Activated CD4-positive, alpha-beta memory T cell treated with anti-CD3 and anti-CD28 coated beads for 36 hours (primary cell): ENCODE measurements at places on chromosomes 4 and X.
A peak's percentile ranks its signal among the peaks of the same experiment; 100 is the strongest.

- DNase-seq = no peak
Observed at GRCh38 chr4:75976177-75976576, 14.6 kb downstream of the SDAD1 start.

DNA sequence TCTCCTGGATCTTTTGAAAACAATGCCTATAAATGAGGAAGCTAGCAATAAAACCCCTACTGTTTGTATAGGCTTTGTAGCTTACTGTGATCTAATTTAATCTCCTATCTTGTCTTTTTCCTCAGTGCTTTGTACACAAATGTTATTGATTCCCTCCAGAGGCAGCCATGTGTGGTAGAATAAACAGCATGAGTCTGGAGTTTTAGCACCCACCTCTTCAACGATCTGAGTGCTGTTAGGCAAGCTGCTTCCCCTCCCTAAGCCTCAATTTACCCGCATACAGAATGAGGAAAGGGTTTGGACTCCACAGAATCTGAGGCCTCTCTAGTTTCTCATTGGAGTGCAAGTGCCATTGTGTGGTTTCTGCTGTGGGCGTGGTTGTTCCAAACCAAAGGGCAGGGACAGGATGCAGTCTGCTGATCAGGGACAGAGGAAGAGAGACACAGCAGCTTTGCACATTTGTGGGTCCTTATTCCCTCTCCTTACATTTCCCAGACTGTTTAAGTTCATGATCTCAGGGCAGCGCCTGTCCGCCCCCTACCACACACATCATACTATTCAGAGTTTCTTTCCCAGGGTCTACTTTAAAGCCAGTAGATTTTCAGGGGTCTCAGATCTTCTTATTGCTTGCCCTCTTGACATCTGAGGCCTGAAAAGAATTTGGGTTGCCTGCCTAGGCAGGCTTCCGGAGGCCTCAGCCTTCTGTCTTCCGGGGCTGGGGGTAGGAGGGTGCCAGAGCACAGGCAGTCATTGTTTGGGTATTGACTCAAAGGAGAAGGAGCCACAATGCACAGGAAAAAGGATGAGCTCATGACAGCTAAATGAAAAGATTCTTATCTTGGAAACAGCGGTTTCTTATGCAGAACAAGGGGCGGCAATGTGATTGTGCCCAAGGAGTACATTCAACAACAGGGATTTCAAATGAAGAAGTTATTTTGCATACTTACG, 114.9 kb upstream of the TEX13D start:
- peak; percentile 78 for DNase-seq

DNA sequence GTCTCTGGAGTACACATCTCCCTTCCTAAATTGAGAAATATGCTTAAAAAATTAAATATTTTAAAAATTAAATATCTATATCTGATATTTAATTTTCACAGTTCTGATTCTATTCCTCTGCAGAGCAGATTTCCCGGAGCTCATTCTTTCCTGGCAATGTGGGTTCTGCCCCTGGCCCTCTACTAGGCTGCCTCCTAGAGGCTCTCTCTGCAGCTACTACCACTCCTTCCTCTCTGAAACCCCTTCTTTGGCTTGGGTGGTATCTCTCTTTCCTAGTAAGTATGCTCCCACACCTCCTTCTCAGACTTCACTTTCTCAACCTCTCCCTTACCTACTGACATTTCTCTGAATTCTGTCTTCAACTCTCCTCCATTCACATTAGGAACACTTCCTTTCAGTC, 45.3 kb downstream of the RPGR start:
- DNase-seq = no peak

DNA sequence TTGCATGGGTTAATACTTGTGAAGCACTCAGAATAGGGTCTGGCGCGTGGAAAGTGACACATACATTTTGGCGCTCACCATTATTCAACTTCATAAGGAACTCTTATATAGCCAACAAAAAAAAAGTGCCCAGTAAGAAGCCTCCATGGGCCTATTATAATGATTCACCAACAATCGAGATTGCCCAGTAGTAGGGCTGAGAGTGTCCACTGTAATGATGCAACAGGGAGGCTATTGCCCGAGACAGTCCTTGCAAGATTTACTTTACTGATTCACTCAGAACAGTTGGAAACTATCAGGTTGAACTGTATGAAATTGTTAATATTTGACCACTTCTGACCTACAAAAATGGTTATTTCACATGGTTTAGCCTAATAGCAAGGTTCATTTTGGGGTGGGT, 86.0 kb downstream of the PJA1 start:
- DNase-seq = no peak

GRCh38 chr4:35315419-35315818, 928.9 kb downstream of the ARAP2 start:
- no peak for DNase-seq

GRCh38 chr4:19241895-19242294, 1009.8 kb upstream of the SLIT2 start:
- no peak for DNase-seq

DNA sequence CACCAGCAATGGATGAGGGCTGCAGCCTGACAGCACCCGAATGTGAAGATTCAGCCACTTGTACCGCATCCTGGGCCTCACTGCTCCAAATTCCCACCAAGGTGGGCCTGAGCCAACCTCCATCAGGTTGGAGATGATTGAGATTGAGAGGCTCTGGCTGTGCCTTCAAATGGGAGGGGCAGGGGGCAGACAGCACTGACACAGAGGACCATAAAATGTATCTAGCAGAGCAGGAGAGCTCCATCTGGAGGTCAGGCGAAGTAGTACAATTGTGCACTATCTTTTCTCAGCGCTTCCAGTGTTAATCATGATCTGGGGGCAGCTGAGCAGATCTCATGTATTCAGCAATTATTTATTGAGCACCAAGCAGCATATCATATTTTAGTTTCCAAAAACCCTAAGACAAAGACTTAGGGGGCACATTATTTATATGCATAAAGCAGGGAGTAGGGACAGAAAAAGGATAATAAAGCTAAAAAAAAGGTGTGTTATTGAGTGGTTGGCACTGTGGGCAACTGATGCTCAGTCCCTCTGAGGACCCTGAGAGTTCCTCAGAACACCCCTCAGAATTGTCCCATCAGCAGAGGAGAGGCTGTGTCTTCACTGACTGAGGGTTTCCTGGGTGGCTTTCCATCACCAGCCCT, 31.6 kb upstream of the C1QTNF7 start:
- DNase-seq = peak; percentile 67

- DNase-seq = peak; percentile 74
Observed at GRCh38 chr4:48779095-48779997, 733 bp downstream of the FRYL start.

DNA sequence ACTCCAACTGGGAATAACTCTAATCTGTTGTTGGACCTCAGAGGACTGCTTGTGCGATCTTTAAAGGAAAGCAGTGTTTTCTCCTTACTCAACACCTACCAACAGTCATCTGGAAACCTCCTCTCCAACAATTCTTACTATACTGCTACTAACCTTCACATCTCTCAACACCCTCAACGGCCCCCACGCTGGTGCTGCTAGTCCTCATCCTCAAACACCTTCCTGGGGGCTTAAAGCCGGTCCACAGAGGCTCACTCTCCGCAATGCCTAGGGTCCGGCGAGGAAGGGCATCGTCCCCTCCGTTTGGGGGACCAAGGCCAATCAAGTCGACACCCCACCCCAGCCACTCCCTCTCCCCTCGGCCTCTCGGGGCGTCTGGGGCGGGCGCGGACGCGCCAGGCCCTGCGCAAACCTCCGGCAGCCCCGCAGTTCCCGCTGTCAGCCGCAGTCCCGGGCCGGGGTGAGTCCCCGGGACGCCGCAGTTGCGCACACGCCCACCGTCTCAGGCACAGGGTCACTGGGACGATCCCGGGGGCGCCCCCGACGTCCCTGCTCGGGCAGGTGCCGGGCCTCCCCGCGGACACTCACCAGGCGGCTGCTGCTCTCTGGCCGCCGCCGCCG, 418 bp downstream of the TAB3 start:
- DNase-seq = peak; percentile 57

DNA sequence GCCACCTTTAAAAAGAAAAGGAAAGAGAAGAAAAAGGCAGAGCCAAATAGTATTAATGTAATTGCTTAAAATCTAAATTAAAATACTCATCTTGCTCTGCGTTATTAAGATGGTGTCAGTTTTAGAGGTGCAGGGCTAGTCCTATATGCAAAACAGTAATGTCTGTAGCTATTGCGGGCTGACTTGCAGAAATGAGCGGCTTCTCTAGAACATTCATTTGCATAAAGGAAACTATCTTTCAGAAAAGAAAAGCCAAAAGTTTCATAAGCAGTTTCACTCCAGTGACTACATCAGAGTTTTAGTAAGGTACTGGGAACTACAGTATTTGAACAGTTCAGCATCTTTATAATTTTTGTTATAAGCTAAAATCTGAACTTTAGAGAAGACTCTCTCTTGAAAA, 6.0 kb downstream of the SMAD1 start:
- peak; percentile 44 for DNase-seq

GRCh38 chrX:109635146-109635545, 10.2 kb upstream of the KCNE5 start:
- DNase-seq = no peak

DNA sequence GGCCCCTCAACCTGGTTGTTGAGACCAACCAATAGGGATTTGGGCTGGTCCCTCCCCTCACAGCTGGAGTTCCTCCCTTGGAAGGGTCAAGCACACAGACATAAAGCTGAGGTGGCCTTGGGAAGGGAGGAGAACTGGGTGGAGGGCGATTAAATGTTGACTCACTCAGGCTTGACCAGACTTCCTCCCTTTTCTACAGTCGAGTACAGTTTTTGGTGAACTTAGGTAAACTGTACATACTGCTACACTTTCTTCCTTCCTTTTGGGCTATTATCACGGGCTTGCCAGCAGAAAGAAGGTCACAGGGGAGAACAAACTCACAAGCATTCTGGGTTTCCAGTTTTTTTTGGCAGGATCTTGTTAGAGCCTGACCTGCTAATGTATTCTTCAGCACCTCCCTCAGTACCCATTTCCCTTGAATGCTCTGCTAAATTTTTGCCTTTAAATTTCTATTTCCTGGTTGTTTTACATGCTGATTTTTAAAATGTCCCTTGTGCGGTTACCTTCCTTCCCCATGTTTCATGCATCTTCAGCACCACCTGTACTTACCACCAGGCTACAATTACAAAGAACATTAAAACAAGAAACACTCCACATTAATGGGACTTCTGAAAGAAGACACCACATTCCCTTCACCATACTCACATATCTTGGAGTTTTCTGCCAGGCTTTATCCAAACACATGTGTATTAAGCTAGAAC, 135.2 kb upstream of the RASGEF1B start:
- DNase-seq = no peak

GRCh38 chrX:119186763-119187162, 49.3 kb upstream of the PGRMC1 start:
- DNase-seq = no peak

- DNase-seq = no peak
Observed at GRCh38 chrX:8711401-8711800, 20.5 kb downstream of the ANOS1 start.

- DNase-seq = no peak
Observed at GRCh38 chr4:108427946-108428485, 192.4 kb upstream of the RPL34 start.

- DNase-seq = no peak
Observed at GRCh38 chr4:28427306-28428085, 1566.9 kb downstream of the STIM2 start.

DNA sequence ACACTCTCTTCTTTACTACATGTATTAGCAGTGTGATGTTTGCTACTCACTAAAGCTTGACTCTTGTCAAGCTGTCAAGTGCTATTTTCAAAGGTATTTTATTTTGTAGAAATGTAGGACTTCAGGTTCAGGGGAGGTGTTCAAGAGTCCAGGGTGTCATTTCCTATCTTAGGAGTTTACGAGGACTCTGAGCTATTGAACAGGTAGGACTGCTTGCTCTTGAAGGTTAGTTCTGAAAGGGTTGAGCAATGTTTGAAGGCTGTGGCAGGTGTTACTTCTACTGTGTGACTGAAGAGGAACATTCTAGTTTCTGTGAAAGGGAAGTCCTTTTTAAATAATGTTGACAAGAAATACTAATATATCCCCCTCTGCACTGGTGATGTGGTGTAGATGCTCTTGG, 1151.2 kb downstream of the PDHA2 start:
- DNase-seq = no peak

- DNase-seq = no peak
Observed at GRCh38 chrX:68498044-68498507, 775 bp upstream of the YIPF6 start.

DNA sequence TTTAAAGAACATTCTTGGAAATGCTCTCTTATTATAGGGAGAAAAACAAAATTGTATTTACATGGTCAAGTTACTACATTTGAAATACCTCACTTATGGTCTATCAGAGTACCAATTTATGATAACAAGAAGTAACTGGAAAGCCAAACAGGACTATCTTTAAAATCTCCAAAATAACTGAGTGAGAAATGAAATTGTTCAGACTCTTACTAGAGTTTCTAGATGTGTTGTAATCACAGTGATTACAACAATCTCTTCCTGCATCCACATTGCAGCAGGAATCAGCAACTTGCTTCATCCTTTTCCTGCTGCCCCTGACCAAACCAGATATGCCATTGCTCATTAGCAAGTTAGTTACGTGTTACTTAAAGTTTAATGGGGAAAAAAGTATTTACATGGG, 245.2 kb upstream of the SMIM31 start:
- no peak for DNase-seq

- no peak for DNase-seq
Observed at GRCh38 chrX:124342174-124342867, 4.0 kb upstream of the SH2D1A start.

GRCh38 chr4:155785828-155786227, 27.0 kb downstream of the GUCY1B1 start:
- DNase-seq = no peak

DNA sequence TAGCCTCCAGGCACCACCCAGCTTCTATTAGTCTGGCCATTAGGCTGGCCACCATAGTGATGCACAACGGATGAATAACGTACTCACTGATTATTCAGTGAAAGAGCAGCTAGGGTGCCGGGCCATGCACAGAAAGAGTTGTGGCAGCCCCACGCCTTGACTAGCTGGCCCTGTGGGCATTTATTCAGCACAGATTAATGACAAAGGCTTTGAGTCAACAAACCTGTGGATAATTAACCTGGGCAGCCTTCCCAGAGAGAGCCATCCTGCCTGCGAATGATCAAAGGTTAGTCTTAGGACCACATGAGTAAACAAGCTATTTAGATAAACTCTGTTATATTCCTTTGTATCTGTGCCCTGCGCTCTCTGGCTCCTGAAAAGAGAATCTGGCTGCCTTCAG, 37.2 kb downstream of the MAP9 start:
- DNase-seq = no peak

- no peak for DNase-seq
Observed at GRCh38 chrX:41705680-41706374, 17.1 kb downstream of the GPR34 start.

- DNase-seq = no peak
Observed at GRCh38 chrX:154545673-154546274, 872 bp downstream of the G6PD start.

GRCh38 chr4:6487466-6487865, 15.1 kb upstream of the PPP2R2C start:
- no peak for DNase-seq
